Stimulated activated CD8-positive, alpha-beta memory T cell treated with anti-CD3 and anti-CD28 coated beads, Interleukin-4, amount 100 ng/mL, for 24 hours (primary cell): ENCODE measurements at places on chromosomes 2 and 18.

DNA sequence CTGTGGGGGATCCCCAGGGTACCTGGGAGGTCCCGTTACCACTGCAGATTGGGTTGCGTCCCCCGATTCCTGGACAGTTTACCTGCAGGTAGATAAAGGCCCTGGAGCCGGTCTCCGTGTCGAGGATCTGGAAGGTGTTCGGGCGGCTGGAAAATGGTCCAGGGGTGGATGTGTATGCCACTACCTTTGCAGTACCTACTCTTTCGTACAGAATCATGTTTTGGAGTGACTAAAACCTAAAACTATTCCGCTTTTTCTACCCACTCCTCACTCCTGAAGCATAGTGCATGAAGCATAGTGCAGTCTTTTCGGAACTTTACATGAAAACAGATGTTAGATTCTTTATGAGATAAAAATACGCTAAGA lies 418 bp downstream of the WDR75 start:
- DNase-seq, result no peak

- DNase-seq, result no peak
These were observed 1000.4 kb upstream of the ACVR2A start for GRCh38 chr2:146844226-146844990.

- DNase-seq, result no peak
These were observed 85.9 kb upstream of the CCBE1 start for GRCh38 chr18:59783138-59783537.

DNA sequence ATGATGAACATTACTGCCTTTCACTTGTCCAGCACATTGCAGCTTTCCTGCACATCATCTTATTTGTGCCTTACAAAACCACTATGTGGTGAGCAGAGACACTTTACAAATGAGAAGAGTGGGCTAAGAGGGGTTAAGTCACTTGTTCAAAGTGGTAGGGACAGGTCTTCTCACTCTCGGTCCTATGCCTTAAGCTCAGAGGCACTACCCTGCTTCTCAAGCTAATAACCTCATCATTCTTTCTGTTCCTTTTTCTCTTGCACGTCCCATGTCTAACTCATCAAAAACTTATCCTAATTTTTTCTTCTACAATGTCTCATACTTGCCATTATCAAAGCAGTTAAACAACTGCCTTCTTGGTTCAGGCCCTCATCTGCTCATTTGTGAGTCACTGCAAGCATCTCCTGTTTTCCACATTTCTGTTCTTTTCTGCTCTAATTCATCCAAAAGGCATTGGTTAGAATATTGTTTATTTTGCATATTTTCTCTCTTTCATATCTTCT lies 21.9 kb upstream of the NCOA1 start:
- DNase-seq, result no peak

DNA sequence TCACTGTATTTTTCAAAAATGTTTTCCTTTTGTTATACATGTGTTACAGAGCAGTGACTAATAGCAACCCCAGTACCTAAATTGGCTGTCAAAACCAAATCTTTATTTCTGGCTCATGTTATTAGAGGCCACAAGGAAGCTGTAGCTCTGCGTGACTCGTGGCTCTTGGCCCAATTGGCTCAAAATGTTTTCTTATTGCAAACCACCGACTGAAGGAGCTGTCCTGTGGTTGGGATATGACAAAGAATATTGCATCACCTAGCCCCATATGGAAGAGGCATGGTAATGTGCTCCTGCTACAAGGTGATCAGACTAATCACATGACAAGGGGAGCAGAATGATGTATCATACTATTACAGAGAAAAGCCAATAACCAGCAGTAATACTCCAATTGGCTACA lies 1058.5 kb downstream of the CBLN2 start:
- DNase-seq, result no peak

- no peak for DNase-seq
These were observed 65.4 kb downstream of the DTNA start for GRCh38 chr18:34775461-34775860.

GRCh38 chr2:33448220-33448899 lies 28.1 kb upstream of the RASGRP3 start:
- DNase-seq, result no peak

GRCh38 chr2:56674084-56674483 lies 490.3 kb downstream of the CCDC85A start:
- DNase-seq, result no peak

- DNase-seq, result no peak
These were observed 47.5 kb downstream of the EMILIN2 start for GRCh38 chr18:2894131-2894840.

- no peak for DNase-seq
These were observed 26.3 kb downstream of the ATP8B1 start for GRCh38 chr18:57776767-57777166.

DNA sequence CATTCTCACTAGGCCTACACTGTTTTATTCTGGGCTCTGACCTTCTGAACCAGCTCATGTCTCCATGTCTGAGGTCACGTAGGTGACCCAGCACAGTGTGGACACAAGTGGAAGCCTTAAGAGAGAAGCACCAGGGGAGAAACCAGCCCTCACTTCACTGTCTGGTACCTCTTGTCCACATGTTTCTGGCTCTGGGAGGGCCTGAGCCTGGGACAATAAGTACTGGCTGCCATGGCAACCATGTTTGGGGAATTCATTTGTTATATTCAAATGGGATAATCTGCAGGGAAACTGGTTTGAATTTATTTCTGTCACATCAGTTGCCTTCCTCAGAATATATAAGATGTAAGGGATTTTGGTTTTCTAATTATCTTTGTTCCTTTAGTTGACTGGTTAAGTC lies 23.3 kb downstream of the MYO3B start:
- DNase-seq, result no peak

DNA sequence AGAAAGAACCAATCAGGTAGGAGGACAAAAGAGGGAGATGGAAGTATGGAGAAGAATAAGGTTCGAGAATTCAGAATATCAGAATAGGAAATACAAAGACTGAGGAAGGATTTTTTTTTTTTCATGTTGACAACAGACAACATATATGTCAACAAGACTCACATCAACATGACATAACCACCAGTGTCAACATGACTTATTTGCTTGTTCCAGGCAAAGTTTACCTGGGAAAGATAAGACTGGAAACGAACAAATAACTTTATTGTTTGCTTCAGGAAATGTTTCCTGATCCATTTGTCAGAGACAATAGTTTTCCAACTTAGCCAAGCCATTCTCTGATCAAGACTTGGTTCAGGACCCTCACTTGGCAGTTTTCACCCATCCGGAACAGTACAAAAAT lies 321.9 kb upstream of the NETO1 start:
- DNase-seq, result no peak

- no peak for DNase-seq
These were observed 5.5 kb downstream of the TTL start for GRCh38 chr2:112487444-112487961.

DNA sequence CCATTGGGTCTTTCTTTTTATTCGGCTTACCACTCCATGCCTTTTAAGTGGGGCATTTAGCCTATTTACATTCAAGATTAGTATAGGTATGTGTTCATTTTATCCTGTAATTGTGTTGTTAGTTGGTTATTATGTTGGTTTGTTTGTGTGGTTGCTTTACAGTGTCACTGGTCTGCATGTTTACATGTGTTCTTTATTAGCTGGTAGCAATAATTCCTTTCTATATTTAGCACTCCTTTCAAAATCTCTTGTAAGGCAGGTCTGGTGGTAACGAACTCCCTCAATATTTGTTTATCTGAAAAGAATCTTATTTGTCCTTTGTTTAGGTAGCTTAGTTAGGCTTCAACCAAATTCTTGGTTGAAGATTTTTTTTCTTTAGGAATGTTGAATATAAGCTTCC lies 68.7 kb upstream of the XDH start:
- DNase-seq, result no peak

GRCh38 chr2:139122711-139123158 lies 342.5 kb upstream of the NXPH2 start:
- no peak for DNase-seq

- no peak for DNase-seq
These were observed 22.7 kb downstream of the KATNAL2 start for GRCh38 chr18:46939998-46940571.

GRCh38 chr18:6412933-6413472 lies 1.7 kb downstream of the L3MBTL4 start:
- no peak for DNase-seq

DNA sequence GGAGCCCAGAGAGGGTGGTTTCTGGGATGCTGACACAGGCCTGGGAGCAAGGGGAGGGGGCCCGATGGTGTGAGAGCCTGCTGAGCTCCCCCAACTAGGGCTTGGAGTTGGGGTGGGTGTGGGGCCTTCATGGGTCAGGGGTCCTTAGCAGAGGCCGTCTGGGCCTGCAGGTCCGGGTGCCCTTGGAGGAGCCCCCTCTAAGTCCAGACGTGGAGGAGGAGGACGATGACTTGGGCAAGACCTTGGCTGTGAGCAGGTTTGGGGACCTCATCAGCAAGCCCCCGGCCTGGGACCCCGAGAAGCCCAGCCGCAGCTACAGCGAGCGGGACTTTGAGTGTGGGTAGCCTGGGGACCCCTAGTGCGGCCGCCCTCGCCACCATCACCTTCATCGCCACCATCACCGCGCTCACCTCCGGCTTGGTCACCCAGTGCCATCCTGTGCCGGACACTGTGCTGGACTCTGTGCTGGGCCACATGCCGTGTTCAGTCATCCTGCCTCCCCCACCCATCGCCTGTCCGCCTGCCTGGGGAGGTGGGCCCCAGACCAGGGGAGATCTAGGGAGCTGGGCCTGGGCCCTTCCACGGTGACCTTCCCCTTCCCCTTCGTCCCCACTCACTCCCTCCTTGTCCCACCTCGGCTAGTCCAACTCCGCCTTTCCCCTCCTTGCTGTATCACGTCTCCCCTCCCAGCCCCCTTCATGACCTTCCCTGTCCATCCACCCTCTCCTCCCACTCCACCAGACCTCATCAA lies 980 bp downstream of the SLC4A3 start:
- no peak for DNase-seq

DNA sequence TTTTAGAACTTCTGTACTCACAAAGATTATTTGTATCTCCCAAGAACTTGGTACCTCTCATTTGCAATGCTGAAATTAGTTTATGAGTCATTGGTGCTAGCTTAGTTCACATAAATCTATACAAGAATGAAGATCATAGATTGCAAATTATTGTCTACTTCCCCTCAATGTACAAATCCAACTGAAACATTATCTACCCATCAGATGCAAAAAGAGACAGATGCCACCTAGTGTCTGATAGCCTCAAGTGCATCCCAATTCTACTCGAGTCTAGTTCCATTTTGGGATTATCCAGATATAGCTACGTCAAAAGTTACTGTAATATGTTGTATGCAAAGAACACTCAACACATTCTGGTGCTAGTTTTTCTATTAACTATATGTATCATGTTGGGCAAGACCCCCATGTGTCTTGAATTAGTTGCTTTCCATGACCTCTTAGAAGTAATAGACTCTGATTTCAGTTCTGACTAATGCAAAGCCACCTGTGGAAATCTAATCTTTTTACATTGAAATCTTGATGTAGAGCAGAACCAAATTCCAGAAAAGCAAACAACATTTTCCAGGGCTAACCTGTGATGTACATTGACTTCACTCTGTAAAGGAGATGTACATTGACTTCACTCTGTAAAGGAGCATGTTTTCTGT lies 210.0 kb downstream of the RBM43 start:
- DNase-seq, result no peak

- no peak for DNase-seq
These were observed 3.5 kb upstream of the EMILIN1 start for GRCh38 chr2:27074738-27075565.

- no peak for DNase-seq
These were observed 1254.8 kb downstream of the LRP1B start for GRCh38 chr2:140876015-140876414.

- DNase-seq, result no peak
These were observed 16.2 kb downstream of the TOGARAM2 start for GRCh38 chr2:28997237-28997846.

DNA sequence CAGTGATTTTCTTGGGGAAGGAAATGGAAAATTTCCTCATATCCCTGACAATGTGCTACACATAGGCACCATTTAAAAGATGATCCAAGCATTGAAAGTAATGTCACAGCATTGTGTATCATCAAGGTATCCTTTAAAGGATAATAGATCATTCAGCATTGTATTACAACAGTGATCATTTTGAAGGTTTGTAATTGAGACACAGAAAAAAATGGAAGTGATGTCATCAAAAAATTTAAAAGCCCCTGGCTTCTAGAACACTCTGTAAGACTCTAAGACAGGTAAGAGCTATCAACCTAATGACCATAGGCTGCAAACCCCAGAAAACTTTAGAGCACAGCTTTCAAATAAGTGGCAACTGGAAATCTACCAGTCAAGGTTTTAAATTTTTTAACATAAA lies 271.4 kb downstream of the ETAA1 start:
- no peak for DNase-seq

DNA sequence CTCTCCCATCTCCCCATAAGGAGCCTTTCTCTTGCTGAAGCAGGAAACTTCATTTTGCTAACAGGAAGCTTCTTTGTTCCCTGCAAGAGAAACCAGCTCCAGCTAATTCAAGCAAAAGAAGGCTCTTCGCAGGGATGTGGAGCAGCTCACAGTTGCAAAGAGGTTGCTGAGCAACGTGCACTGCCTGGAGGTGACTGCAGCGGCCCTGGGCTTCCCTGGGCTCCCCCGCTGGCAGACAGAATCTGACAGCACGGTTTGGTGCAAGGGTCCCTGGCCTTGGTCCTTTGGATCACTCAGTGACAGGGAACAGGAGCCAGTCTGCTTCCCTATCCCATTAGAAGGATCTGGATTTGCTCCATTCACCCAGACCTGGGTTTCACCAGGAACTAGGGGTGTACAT lies 25.8 kb downstream of the GPR55 start:
- no peak for DNase-seq

DNA sequence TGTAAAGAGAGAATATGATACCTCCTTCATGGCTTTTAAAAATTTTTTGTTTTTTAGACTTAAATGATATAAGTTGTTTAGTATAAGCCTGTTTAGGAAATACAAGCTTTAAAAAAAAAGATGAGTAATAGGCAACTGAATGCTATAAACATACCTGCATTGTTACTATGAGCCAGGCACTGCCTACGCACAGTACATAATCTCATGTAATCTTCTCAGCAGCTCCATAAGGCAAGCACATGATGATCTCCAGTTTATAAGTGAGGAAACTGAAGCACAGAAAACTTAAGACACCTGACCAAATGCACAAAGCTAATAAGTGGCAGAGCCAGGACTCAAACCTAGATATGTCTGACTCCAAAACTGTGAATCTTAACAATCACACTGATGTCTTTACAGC lies 156.3 kb upstream of the SLC1A4 start:
- DNase-seq, result no peak

- DNase-seq, result no peak
These were observed 374.2 kb downstream of the EN1 start for GRCh38 chr2:118473241-118473640.

DNA sequence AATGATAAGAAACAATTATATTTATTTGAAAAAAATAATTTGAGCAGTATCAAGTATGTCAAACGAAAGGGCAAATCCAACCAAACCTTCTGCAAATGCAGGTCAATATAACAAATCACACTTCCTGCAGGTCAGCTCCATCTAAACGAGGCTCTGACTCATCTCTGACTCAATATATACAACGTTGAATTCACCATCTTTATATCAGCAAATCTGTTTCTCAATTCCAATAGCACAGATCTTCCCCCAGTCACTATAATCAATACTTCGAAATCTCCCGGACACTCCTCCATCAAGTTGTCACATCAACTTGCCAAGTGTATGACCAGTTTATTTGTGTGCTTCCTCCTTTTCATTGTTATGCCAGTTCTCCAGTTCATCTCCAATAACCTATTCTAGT lies 388.9 kb downstream of the ZEB2 start:
- DNase-seq, result no peak
